Inflammatory macrophage treated with lipopolysaccharide for 1 hour (primary cell): ENCODE measurements at places on chromosomes 16 and 17.

DNA sequence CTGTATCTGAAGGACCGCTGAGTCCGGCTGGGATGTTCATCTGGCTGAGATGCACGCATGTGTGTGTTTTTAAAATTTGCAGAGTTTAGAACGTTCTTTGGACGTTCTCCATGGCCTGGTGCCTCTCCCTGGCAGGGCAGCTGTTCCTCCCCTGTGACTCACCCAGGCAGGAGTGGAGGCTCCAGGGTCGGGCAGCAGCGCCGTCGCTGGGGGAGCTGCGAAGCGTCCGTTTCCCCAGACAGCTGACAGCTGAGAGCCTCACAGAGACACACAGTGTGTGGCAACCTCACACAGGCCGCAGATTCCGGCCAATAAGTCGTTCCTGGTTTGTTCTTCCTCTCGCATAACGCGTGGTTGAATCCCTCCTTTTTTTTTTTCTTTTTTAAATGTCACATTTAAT lies 80.6 kb downstream of the OR1D5 start:
- no peak for DNase-seq

DNA sequence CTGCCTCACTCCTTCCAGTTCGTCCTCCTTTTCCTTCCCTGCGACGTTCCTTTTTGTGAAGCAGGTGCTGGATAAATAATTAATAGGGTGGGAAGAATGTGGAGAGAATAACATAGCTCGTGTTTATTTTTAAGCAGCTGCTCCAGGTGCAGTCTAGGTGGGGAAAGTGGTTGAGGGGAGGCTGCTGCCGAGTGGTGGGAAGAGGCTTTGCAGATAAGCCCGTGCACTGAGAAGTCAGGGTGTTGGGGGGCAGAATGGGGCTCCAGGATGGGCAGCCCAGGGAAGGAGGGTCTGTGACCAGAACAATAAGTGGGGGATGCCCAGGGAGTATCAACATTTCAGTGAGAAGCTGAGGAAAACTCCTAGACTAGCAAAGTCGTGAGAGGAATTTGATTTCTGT lies 300.5 kb downstream of the CPPED1 start:
- no peak for DNase-seq

DNA sequence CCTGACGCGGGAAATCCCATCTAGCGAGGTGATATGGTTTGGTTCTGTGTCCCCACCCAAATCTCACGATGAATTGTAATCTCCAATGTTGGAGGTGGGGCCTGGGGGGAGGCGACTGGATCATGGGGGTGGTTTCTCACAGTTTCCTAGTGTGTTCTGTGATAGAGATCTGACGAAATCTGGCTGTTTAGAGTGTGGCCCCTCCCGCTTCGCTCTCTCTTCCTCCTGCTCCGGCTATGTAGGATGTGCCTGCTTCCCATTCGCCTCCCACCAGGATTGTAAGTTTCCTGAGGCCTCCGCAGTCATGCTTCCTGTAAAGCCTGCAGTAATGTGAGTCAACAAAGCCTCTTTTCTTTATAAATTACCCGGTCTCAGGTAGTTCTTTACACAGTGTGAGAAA lies 31.6 kb downstream of the IFT140 start:
- peak; percentile 10 for DNase-seq

DNA sequence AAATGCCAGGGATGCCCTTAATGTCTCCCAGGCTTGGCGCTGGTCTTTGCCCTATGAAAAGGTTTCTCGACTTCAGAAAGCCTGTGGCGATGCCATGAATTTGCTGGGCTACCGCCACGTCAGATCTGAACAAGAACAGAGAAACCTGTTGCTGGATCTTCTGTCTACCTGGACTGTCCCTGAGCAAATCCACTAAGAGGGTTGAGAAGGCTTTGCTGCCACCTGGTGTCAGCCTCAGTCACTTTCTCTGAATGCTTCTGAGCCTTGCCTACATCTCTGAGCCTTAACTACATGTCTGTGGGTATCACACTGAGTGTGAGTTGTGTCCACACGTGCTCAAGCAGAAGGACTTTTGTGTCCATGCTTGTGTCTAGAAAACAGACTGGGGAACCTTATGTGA lies 11.4 kb downstream of the CHST4 start:
- DNase-seq: peak; percentile 25

GRCh38 chr16:24052329-24053098 lies 203.6 kb upstream of the CACNG3 start:
- no peak for DNase-seq

DNA sequence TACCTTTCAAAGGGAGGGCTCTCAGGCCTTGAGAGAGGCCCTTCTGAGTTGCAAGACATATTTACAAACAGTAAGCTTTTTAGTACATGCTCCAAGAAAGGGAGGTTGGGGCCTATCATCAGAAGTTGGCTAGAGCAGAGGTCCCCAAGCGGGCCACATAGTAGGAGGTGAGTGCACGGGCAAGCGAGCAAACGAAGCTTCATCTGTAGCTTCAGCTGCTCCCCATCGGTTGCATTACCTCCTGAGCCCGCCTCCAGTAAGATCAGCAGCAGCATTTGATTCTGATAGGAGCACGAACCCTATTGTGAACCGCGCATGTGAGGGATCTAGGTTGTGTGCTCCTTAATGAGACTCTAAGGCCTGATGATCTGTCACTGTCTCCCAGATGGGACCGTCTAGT lies 26.2 kb downstream of the PRDM7 start:
- DNase-seq: no peak

GRCh38 chr17:79861413-79862216 lies 22.4 kb upstream of the CBX4 start:
- no peak for DNase-seq

- no peak for DNase-seq
Observed at GRCh38 chr16:87816507-87817100, 50.8 kb upstream of the KLHDC4 start.

GRCh38 chr17:61662741-61663140 lies 71.7 kb upstream of the NACA2 start:
- DNase-seq: no peak

GRCh38 chr17:4742133-4742532 lies 2.4 kb upstream of the CXCL16 start:
- no peak for DNase-seq

DNA sequence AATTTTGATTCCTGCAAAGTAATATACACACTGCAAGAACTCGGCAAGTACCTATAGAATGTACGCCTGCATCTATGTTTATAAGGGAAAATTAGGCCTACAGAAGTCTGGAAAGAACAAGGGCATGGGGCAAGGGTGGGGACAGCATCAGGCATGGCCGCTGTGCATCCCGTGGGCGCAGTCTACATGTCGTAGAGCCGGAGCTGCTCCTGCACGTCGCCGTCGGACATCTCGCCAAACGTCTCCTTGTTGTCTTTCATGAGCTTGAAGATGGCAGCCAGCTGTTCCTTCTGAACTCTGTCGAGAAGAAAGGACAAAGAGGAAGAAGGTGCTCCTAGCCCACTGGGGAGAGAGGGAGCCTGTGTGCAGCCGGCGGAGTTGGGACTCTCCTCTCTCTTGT lies 33.4 kb downstream of the MXRA7 start:
- DNase-seq: no peak

GRCh38 chr17:42141382-42141781 lies 13.4 kb downstream of the RAB5C start:
- no peak for DNase-seq

DNA sequence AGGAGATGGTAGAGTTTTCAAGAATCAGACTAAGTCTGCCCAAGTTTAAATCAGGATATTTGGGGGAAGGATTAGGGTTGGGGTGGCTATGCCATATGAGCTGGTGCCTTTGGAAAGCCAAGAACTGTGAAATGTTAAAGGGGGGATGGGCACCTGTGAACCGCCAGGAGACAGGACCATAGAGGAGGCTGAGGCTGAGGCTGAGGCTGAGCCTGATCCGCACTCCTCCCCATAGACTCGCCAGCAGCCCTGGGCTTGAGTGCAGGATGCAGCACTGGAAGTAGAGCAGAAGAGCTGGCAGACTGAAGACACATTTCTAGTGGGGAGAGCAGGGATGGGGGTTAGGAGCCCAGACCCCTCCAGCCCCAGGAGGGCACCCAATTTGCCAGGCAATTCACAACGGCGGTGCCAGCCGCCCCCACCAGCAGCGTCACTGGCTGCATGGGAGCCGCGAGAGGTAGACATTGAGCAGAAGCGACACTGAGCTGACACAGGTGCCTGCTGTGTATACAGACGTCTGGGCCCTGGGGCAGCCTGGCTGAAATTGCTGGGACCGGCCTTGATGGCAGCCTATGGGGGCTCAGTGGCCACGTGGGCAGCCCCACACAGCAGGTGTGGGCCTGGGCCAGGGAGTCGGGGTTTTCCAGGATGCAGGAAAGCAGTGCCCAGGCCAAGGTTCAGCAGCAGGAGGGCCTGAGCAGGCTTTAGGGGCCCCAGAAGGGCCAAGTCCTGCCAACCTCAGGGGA lies 9.2 kb downstream of the PIMREG start:
- no peak for DNase-seq

DNA sequence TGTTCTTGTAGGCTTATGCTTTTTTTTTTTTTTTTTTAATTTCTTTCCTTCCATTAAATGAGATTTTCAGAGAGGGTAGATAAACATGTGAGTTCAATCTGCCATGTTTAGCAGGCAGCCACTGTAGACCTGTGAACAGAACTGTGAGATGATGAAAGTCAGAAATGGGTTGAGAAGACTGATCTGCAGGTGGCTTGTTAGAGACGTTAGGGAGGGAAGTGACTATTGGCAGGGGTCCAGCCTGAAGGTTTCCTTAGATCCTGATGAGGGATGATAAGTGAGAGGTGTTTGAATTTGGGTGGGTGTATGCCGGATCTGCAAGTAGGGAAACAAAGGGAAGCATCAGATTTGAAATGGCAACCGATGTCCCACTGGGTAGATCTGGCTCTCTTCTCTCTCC lies 157.8 kb downstream of the HS3ST3B1 start:
- no peak for DNase-seq

- peak; percentile 90 for DNase-seq
Observed at GRCh38 chr17:58344047-58344790, 7.8 kb downstream of the SUPT4H1 start.

DNA sequence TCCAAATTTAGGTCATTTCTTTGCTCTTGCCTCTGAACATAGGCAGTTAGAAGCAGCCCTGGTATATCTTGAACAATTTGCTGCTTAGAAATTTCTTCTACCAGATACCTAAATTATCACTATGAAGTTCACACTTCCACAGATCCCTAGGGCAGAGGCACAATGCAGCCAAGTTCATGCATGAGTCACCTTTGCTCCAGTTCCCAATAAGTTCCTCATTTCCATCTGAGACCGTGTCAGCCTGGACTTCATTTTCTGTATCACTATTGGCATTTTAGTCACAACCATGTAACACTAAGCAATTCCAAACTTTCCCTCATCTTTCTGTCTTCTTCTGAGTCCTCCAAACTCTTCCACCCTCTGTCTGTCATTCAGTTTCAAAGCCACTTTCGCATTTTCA lies 45.0 kb downstream of the KCNJ16 start:
- DNase-seq: peak; percentile 71

- DNase-seq: peak; percentile 78
Observed at GRCh38 chr16:17350207-17350606, 120.6 kb downstream of the XYLT1 start.

DNA sequence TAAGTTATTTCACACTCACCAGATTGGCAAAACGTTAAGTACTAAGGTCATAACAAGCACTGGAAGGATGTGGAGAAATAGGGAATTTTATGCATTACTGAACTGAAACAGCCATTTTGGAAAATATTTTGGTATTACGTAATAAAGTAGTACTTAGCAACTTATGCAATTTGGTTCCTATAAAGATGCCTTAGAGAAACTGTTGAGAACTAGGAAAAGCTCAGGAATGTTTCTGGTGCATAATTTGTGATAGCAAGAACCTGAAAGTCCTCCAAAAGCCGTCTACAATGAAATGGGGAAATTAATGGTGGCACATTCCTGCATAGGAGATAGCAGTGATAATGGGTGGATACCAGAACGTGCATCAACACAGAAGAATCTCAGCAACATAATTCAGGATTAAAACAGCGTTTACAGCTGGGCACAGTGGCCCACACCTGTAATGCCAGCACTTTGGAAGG lies 472.5 kb downstream of the WWOX start:
- peak; percentile 70 for DNase-seq

GRCh38 chr17:10731408-10731879 lies 1.6 kb upstream of the TMEM220 start:
- DNase-seq: no peak

- no peak for DNase-seq
Observed at GRCh38 chr17:73645050-73645871, 1.0 kb upstream of the SDK2 start.

GRCh38 chr17:36880268-36880905 lies 56.9 kb upstream of the LHX1 start:
- no peak for DNase-seq

GRCh38 chr16:11396241-11397048 lies 51.2 kb downstream of the RMI2 start:
- DNase-seq: peak; percentile 87
